ENCODE measurements at places on chromosomes 2 and 18.

GRCh38 chr18:42922363-42922762, 193.1 kb downstream of the RIT2 start:
- DNase-seq = no peak

- peak; percentile 57 for DNase-seq
These were observed 99.5 kb upstream of the EPAS1 start for GRCh38 chr2:46197672-46198071.

- no peak for DNase-seq
These were observed 39.8 kb upstream of the PARD3B start for GRCh38 chr2:204505488-204505887.

- DNase-seq = no peak
These were observed 244.7 kb upstream of the MMADHC start for GRCh38 chr2:149832324-149832723.

DNA sequence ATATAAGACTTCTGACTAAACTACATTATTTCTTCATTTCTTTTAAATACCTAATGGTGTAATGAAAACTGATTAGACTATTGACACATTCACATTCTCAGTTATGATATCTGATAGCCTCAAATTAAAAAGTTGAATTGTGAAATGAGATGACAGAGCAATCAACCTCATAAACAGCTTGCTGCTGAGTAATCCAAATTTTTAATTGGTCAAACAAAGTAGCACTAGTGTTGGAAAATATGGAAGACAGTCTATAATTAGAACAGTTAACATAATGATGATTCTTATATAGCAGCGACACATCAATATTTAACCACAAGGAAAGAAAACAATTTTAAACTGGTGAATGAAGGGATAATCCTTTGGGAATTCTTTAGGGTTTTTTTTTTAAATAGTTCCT, 91.9 kb upstream of the LRP1B start:
- DNase-seq = no peak

DNA sequence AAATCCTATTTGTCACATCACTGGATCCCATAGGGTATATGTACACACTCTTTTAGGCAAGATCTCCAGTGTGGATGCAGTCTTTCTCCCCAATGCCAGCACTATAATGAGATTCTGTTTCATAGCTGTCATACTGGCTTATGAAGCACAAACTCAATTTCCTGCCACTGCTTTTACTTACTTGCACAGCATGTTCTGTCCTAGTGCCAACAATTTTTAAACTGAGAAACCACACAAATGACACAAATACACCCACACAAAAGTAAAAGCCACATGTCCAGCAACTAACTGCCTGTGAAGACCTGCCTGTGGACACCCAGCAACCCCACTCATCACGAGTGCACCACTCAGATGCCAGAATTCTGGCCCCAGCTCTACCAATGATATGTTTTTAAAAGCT, 29.6 kb upstream of the RNU4ATAC start:
- DNase-seq = no peak

- DNase-seq = no peak
These were observed 304.7 kb upstream of the SYT4 start for GRCh38 chr18:43581936-43582519.

GRCh38 chr2:192073878-192074277, 120.9 kb downstream of the TMEFF2 start:
- no peak for DNase-seq

GRCh38 chr2:25072606-25073005, 30.7 kb downstream of the EFR3B start:
- DNase-seq = no peak
